ENCODE measurements at places on chromosomes 11 and 22.

DNA sequence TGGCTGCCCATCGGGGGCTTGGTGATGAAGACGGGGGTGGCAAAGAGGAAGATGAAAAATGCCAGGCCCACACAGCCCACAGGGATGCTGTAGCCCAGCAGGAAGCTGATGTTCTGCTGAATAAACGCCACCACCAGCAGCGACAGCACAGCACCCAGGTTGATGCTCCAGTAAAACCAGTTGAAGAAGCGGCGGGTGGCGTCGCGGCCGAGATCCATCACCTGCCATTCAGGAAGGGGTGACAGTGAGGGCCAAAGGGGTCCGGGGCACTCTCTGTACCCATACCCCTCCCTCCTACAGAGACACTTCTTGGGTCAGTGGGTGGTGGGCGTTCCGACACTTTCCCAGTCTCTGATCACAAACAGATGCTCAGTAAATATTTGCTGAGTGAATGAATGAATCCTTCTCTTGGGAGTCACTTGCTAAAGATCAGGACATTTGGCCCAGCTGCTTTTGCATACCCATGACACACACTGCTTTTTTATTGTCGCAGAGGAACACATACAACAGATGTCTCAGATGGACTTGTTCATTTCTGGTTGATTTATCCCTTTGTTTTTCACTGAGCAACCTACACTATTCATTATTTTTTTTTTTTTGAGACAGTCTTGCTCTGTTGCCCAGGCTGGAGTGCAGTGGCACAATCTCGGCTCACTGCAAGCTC is 5.2 kb downstream of the SLC15A3 start:
- no peak for DNase-seq

DNA sequence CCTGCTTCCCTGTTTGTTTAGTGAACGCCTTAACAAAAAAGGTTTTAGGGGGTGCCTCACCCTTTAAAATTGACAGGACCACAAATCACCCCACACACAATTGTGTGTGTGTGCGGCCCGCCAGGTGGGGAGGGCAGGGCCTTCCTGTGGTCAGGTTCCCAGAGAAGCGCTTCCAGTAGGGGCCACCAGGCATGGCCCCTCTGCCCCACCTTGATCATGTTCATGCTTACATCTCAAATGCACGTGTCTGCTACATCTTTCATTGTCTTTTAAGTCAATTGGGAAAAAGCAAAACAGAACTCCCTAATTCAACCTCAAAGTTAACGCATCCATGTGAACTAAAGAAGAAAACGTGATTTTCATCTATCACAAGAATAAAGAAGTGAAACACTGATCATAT is 1335.3 kb downstream of the TBC1D22A start:
- no peak for DNase-seq

GRCh38 chr11:36139767-36140166 is 149.5 kb downstream of the COMMD9 start:
- DNase-seq: no peak

DNA sequence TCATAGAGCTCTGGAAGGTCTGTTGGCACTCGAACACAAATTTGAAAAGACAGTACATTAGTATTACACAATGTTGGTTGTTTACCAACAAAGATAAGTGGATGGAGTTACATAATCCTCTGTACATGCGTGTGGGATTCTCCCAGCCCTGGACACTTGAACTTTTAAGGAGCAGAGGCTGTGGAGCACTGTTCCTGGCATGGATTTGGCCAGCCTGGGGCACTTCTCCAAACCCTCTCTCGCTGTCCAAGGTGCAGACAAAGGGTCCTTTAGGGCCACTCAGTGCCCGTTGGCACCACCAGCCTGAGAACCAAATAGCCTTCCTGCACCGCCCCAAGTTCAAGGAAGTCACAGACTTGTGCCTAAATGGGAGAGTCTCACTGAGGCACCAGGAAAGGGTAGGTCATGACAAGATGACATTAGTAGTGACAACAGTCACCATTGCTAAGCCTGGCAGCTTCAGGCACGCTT is 1.6 kb upstream of the ANO1 start:
- DNase-seq: no peak

GRCh38 chr11:65380460-65381119 is 1.9 kb downstream of the SLC25A45 start:
- DNase-seq: no peak

GRCh38 chr11:132106096-132106982 is 735.9 kb downstream of the NTM start:
- DNase-seq: no peak

- DNase-seq: no peak
These were observed 89.1 kb downstream of the TRIM44 start for GRCh38 chr11:35751664-35752061.

DNA sequence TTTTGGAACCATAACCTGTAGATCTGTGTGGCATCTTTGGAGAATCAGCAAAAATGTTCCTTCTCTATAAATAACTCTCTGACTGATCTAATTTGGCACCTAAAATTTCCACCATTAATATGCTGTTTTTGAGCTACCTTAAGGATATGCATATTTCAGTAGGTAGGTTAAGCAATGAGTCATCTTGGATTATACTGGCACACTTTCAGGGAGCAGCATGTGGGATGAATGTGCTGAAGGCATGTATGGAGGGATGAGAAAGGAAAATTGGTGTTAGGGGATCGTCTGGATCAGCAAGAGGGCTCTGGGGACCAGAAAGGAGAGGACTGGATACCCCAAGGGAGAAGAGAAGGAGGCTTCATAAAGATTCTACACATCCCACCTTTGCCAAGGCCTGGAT is 44.6 kb upstream of the ELF5 start:
- DNase-seq: no peak

DNA sequence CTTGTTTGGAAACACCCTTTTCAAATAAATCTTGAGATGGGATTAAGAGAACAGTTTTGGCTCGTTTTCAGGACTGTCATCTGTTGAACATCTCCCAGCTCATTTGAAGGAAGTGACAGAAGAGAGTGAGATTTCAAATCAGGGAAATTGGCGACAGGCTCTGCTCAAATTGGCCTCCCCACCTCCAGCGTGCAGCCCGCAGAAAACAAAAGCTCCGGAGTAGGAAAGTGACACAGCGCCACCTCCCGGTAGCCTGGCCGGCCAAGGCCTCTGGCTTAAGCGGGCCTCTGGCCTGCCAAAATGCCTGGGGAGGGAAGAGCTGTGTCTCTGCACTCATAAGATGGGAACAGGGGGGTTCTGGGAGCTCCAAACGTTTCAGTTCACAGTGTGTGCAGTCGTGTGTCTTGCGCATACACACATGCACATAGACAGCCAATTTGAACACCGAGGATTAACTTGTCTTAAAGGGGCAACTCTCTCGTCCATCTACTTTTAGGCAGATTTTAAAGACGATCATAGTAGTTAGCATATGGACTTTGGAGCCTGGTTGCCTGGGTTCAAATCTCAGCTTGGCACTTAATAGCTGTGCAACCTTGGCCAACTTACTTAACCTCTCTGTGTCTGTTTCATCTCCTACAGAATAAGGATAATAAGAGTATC is 132.7 kb upstream of the RCN1 start:
- DNase-seq: no peak

Data from NCI-H1105 treated with DMSO at 0.1 percent for 48 hours (cell line).